Activated CD4-positive, alpha-beta T cell treated with anti-CD3 and anti-CD28 coated beads, Interleukin-2, amount 50 U/mL, for 4 hours (primary cell): ENCODE measurements at places on chromosomes 2 and 18.

GRCh38 chr18:12329125-12329698 is 21.2 kb downstream of the TUBB6 start:
- no peak for DNase-seq

DNA sequence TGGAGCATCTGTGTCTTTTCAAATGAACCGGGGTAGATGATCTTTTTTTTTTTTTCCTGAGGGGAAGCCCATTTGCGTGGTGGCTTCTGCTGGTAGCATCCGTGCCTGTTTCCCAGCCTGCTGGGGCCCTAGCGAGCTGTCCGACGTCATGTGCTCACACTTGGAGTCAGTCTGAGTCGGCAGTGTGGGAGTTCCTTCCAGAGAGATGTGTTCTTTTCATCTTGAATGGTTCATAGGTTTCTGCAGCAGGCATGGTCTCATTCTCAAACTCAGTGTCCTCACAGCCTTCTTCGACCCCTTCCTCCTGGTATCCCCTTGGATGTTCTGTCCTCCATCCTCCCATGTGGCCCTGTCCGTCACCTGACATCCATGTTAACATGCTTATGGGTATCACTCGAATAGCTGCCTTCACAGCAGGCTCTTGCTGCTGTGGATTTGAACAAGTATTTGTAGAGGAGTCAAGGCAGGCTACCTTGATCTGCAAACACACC is 51.0 kb downstream of the LDLRAD4 start:
- no peak for DNase-seq

- DNase-seq: no peak
These were observed 256.0 kb downstream of the EIPR1 start for GRCh38 chr2:3121601-3122000.

DNA sequence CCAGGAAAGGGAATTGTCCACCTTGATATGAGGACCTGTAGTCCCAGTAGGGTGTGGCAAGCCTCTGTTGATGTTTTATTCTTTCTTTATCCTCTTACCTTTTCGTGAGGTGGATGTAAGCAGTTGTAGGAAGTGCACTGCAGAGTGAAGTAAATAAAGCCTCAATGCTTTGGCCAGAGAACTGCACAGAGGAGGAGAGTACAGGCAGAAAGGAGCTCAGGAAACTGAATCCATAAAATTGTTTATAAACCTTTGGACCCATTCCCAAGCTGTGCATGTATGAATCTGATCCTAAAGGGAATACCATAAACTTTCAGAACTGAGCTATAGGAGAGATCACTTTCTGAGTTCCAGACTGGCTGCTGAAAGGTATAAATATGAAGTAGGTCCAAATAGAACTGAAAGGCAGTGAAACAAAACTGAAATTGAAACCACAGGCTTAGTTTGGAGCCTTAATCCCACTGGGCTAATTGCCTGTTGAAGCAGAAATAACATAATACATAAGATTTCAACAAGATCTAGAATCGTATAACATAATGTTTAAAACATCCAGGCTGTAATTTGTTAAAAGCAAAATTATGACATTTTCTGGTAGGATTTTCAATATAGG is 17.9 kb upstream of the SLC9A4 start:
- DNase-seq: no peak

GRCh38 chr2:74550231-74550630 is 3.5 kb downstream of the LOXL3 start:
- no peak for DNase-seq

- no peak for DNase-seq
These were observed 68.1 kb downstream of the OLA1 start for GRCh38 chr2:174180165-174180724.

- DNase-seq: no peak
These were observed 191.2 kb downstream of the BCL2 start for GRCh38 chr18:63128237-63128974.

- DNase-seq: no peak
These were observed 38.4 kb upstream of the APCDD1 start for GRCh38 chr18:10416065-10416464.

GRCh38 chr2:61566566-61566965 is 28.4 kb upstream of the XPO1 start:
- DNase-seq: no peak

- DNase-seq: no peak
These were observed 141.3 kb downstream of the NCK2 start for GRCh38 chr2:105886029-105886454.

DNA sequence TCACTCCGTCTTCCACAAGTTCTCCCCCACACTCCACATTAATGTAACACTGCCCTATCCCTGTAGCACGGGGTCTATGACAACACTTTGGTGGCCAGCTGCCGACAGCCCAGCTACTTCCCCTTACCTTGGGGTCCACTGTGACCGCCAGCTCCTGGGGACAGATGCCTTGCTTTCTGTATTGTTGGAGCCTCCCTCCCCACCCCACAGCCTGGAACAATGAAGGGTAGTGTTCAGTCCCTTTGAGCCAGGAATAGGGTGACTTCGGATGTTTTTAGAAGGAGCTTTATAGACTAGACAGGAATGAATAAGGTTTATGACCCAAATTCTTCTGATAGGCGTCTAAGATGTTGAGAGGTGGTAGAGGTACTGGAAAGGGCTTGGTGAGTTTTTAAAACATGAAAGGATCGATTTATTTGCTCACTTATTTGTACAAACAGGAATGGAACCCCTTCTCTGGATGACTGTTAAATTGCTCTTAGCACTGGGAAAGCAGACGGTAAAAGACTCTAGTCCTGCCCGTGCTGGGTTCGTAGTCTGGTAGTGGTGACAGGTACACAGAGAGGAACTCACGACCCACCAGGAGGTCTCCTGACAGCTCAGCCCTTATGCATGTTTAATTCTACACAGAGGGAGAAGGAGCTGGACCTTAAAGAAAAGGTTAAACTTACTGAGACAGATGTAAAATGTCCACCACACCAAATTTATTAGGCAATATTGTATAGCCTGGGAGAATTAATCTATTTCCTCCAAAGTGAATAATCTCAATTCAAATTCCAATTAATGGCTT is 90.9 kb downstream of the MYCN start:
- DNase-seq: no peak

- no peak for DNase-seq
These were observed 292.4 kb downstream of the TRIB2 start for GRCh38 chr2:13009027-13009642.

- peak; percentile 51 for DNase-seq
These were observed 45.1 kb upstream of the ACAA2 start for GRCh38 chr18:49858309-49859020.

DNA sequence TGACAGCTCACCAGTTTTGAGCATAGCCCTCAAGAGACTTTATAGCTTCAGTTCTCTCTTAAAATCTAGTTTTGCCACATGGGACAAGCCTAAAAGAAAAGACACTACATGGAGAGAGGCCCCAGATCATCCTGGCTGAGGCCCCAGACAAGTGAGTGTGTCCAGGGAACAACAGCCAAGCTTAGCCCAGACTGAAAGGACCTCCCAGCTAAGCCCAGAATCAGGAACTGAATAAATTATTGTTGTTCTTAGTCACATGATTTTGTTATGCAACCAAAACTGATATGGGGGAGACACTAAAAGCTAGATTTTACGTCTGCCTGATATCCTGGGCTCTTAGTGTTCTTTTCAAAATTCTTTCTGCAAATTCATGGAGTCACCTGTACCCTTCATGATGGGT is 29.3 kb upstream of the LBH start:
- no peak for DNase-seq

DNA sequence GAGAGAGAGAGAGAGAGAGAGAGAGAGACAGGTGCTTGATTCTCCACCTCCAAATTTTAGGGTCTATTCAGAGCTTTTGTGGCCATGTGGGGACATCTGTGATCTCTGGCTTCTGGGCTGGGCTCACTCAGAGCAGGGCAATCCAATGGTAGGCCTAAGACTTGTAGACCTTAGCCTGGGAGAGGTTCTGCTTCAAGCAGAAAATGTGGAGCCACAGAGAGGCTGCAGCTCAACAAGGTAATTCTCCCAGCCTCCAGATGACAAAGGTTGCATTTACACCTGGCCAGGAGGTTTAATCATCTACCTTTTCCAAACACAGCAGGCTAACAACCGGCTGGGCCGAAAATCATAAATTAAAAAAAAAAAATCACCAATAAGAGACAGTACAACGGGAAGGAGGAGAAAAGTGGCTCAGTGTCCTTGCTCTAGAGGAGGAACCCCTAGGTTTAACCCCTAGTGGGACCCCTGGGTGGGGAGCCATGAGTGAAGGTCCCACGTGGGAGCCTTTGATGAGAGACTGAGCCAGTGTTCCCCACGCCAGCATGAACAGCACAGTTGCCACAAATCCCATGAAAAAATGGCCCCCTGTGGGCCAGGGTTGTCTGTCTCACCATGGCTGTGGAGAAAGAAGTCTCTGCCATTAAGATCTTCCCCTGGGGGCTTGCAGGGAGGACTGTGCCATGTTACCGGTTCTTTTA is 124.0 kb upstream of the GATA6 start:
- DNase-seq: no peak

DNA sequence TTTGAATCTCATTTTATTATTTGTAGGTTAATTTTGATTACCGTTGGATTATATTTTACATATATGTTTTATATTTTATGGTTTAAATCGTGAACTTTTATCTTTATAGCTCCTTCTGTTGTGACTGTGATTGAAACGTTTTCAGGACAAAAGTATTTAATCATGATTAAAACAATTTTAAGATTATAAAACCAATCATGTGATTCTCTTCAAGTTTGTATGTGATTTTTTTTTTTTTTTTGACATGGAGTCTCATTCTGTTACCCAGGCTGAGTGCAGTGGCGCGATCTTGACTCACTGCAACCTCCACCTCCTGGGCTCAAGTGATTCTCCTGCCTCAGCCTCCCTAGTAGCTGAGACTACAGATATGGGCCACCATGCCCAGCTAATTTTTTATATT is 7.2 kb upstream of the RASGRP3 start:
- no peak for DNase-seq

- no peak for DNase-seq
These were observed 439.5 kb upstream of the RAB12 start for GRCh38 chr18:8169722-8170121.

GRCh38 chr2:152134488-152135280 is 35.8 kb upstream of the CACNB4 start:
- DNase-seq: no peak

DNA sequence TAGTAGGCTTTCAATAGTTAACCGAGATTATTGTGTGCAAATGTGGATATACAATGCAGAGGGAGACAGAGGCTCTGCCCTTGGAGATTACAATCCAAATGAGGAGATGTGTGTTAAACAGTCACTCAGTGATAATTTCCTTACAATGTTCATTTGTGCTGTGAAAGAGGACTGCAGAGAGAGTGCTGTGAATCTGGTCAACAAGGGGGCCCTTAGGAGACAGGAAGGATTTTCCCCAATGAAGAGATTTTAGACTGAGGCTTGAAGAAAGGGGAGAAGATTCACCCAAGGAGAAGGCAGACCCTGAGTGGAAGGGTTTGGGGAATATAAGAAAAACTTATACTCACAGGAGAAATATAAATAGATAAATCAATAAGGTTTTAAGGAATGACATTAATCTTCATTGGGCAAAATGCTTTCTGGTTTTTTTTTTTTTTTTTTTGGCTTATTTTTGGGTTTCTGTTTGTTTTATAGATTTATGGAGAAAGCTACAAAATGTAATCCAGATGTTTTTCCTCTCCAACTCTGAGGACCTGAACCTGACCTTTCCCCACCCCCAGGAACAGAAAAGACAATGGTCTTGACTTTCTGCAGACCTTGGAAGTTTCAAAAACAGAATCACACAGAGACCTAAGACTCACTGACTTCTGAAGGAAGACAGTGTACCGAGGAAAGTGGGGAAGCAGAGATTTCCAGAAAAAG is 151.3 kb upstream of the SERPINE2 start:
- no peak for DNase-seq

DNA sequence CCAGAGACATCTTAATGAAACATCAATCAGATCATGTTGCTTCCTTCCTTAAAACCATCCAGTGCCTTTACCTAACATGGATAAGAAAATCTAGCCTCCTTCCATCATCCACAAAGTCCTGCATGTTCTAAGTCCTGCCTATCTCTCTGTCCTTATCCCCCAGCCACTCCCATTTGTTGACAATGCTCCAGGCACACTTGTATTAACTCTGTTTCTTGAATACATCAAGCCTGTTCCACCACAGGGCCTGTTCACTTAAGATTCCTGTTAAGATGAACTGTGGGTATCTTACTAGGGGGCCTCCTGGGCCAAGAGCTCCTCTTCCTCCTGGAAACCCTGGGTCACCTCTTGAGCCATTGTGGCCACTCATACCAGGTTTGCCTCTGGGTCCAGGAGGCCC is 45.7 kb downstream of the COL4A4 start:
- DNase-seq: no peak

- DNase-seq: no peak
These were observed 1.2 kb downstream of the GPD2 start for GRCh38 chr2:156437272-156437930.

- no peak for DNase-seq
These were observed 443.9 kb downstream of the PID1 start for GRCh38 chr2:228827056-228827700.

DNA sequence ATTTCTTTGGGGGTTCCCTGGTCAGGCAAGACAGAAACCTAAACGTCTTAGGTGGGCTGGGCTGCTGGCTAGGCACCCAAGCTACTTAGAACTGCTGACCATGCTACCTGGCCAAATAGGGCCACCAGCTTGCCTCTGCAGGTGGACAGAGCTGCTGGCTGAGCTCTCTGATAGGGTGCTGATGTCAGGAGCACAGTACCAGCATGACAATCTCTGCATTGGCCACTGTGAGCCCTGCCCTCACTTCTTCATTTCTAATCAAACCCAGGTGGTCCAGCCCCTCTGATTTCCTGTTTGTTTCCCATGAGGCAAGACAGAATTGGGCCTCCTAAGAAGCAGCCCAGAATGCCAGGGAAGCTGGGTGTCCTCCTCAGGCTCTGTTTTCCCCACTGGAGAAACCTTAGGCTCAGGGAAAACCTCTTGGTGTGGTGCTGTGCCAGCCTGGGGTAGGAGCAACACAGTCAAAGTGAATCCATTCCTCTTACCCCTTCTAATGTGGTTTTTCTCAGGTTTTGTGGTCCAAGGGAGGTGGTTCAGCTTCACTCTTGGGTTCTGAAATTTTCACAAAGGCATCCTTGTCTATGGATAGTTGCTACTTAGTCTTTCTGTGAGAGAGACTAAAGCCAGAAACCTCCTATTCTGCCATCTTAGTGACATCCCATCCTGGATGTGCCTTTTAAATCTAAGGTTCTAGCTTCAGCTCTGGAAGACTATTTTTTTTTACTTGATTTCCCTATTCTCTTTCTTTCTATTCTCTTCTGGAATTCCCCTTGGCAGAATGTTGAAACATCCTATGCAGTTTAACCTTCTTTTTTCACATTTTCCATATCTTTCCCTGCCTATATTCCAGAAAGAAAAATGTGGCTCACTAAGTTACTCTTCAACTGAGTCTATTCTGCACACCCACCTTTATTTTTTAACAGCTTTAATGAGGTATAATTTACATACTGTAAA is 15.2 kb downstream of the SP100 start:
- no peak for DNase-seq
